ENCODE measurements at places on chromosomes 3 and 15.

DNA sequence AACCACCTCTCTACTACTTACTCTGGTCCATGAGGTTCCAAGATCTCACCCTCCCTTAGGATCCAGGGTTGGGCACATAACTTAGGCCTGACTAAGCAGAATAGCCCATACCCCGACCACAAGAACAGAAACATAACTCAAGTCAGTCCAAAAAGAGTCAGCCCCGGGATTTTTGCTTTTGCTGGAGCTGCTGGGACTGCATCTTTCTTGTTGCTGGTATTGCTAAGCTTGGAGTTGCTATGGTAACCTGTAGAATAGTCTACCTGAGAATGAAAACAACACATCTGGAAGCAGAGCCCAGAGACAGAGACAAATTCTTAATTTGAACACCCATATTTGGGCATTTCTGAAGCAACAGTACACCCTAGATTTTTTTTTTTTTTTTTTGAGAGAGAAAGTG is 6.5 kb downstream of the RUBCN start:
- no peak for DNase-seq

- no peak for DNase-seq
Measured at GRCh38 chr3:185532901-185533300, 19.5 kb downstream of the LIPH start.

DNA sequence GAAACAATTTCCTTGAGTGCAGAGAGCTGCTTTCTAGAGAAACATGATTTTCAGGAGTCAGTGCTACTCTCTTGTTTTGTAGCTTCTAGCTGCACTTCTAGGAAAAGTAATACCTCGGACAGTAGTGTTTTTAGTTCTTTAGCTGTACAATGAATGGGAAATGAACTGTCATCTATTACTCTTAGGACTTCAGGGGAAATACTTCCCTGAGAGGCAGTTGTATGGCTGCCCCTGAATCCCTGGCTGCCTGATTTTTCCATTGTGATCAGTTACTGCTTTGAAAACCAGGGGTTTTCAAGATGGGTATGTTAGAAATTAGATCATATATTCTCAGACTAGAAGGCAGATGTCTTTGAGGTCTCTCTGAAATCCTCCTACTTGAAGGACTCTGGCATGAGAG is 200.3 kb upstream of the SEMA6D start:
- DNase-seq, result no peak

- no peak for DNase-seq
Measured at GRCh38 chr3:58490860-58491501, 915 bp upstream of the KCTD6 start.

- DNase-seq, result no peak
Measured at GRCh38 chr15:66408254-66408653, 21.5 kb downstream of the MAP2K1 start.

DNA sequence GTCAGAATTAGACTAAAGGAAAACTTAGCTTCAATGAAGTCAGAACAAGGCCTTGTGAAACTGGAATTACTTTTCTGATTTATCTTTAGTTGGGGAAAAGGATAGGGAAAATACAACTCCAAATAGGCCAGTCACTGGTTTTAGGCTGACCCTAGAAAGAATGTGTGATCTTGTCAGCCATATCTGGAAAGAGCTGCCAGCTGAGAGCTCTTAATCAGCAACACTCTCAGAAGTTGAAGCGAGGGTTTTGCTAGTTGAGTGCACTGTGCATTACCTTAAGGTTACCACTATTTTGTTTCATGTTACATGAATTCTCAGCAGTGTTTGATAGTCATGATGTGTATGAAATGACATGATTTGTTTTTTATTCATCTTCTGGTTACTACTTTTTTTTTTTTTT is 905.3 kb upstream of the ALCAM start:
- DNase-seq, result no peak

DNA sequence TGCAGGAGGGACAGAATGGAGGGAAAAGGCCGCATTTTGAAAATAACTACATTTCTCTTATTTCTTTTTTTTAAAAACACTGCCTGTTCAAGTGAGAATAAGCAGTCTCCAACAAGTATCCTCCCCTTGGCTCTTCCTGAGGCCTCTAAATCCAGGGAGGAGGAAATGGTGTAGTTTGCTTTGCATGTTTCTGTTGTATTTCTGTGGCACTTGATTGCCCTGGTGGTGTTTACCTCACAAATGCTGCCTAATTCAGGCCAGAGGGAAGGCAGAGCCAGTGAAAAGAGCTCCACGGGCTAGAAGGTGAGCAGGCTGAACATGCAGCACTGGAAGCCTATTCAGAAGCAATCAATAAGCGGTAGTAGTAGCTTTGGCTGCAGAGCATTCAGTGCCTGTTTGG is 149.3 kb upstream of the ATP11B start:
- DNase-seq, result no peak

GRCh38 chr3:52979190-52979983 is 66.5 kb downstream of the SFMBT1 start:
- no peak for DNase-seq

- DNase-seq, result peak; percentile 4
Measured at GRCh38 chr3:167740961-167741587, 5.6 kb downstream of the SERPINI1 start.

DNA sequence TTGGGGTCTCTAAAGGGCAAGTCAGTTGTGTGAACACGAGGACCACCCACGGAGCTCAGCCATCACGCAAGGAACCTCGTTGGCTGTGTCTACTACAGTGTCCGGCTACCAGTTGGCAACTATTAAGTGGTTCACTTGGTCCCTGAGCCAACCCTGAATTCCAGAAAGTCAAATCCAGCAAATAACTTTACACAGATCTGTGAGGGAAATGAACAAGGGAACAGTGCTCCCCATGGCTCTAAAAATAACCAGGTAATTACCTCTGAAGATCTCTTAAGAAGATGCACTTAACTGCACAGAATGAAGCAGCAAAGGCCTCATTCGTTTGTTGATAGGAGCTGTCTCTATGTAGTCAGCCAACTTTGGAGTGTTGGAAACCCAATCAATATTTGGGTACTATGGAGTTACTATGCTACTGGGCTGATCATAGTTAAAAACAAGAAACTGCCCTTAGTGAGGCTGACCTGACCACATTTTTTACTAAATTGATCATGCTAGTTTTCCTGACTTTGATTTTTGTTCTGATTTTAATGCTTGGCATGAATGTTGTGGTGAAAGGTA is 219.1 kb upstream of the LRIG1 start:
- no peak for DNase-seq

DNA sequence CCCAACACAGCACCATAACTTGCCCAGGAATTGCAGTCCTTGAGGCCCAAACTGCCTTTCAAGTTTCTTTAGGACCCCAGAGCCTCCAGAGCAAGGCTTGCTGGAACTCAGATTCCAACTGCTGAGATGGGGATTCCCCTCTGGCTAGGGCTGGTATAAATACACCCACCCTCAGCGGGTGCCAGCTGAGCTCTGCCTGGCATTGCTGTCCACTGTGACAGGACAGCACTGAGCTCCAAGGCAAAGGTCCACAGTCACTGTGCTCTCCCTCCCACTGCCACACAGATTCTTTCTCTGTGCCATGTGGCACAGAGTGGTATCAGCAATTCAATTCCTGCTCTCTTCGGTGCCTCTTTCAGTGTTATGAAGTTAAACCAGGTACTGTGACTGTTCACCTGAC is 304.2 kb upstream of the LMCD1 start:
- no peak for DNase-seq

DNA sequence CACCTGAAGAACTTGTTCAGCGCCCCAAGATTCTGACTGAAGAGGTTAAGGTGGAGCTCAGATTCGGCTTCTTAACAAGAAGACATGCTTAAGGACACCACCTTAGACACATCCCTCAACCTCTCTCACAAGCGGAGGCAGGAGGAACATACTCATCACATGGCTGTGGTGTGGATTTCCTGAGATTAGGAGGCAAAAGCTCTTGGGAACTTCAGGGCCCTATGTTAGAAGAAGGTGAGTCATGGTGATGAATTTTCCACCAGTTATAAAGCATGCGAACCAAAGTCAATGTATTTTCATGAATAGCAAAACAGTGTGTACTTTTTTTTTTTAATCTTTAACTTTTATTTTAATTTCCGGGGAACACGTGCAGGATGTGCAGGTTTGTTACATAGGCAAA is 212.2 kb upstream of the SUCLG2 start:
- DNase-seq, result no peak

GRCh38 chr3:139677388-139678155 is at the start of gene NMNAT3:
NMNAT3 (minus strand) TSS chr3:139677972; CDS start chr3:139627724, 50,248 bp downstream.
- peak; percentile 69 for DNase-seq

DNA sequence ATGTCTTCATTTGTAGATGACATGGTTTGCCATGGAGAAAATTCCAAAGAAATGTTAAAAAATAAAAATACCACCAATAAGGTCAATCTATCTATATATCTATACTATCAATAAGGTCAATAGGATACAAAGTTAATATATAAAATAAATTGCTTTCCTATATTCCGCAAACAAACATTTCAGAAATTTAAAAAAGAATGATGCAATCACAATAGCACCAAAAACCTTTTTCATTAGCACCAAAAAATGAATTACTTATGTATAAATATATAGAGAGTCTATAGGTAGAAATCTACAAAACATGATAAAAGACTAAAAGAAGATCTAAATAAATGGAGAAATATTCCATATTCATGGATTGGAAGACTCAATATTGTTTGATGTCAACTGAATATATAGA is 22.8 kb upstream of the GOLGA8A start:
- no peak for DNase-seq

- no peak for DNase-seq
Measured at GRCh38 chr15:100116416-100117190, 225.2 kb downstream of the ADAMTS17 start.

DNA sequence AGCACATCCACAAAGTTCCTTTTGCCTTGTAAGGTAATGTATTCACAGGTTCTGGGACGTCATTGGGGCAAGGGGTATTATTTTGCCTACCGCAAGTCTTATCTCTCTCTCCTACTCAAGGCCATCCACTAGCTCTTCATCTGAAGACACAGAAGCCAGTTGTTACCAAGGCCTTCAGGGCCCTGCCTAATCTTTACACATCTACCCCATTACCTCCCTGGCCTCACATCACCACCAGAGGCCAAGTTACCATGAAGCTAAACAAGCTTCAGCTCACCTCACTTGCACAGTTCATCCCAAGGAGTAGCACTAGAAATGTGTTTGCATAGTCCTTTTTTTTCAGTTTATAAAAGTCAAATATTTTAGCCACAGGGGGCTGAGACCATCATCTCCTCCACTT is 34.1 kb downstream of the ATP8B4 start:
- DNase-seq, result no peak

DNA sequence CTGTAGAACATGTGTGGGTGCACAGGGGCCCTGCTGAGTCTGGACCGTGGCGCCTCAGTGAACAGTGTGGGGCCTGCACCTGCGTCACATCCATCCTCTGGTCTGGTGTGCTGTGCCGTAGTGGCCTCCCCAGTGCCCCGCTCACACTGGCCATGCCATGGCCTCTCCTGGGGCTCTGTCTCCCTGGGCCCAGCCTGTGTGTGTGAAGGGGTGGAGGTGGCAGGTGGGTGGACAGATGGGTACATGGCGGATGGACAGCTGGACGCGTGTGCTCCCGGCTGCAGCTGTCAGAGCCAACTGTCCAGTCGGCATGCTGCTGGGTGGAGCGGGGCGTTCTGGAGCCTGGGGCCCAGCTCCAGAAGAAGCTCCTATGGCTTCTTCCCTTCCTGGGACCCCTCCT is 17.8 kb downstream of the PLXNA1 start:
- no peak for DNase-seq

GRCh38 chr3:69961706-69962439 is 37.7 kb upstream of the SAMMSON start:
- DNase-seq, result no peak

- no peak for DNase-seq
Measured at GRCh38 chr3:194130807-194131589, 5.0 kb upstream of the HES1 start.

GRCh38 chr15:86139828-86140227 is 60.2 kb downstream of the AGBL1 start:
- no peak for DNase-seq

GRCh38 chr15:50764461-50765194 is 878 bp downstream of the SPPL2A start:
- DNase-seq, result no peak

- DNase-seq, result no peak
Measured at GRCh38 chr3:177448987-177449359, 251.7 kb upstream of the TBL1XR1 start.

Data from activated naive CD4-positive, alpha-beta T cell (primary cell).